ENCODE measurements at places on chromosomes 3 and 15.

GRCh38 chr3:194281306-194281705 is 69.8 kb downstream of the CPN2 start:
- DNase-seq: no peak

DNA sequence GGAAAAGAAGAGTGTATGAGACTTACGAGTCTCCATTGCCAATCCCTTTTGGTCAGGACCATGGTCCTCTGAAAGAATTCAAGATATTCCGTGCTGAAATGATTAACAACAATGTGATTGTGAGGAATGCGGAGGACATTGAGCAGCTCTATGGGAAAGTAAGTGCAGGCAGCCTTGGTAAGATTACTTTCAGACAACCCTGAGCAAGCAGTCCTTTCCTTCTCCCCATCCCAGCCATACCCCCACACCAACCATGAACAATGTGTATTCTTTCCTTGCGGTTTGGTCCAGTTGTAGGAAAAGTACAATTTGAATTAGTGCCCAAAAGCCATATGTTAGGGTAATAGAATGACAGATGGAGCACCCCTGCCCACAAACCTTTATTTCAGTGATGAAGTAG is 5.6 kb downstream of the TSEN2 start:
- no peak for DNase-seq

GRCh38 chr3:126340596-126340942 is 16.6 kb downstream of the KLF15 start:
- DNase-seq: no peak

DNA sequence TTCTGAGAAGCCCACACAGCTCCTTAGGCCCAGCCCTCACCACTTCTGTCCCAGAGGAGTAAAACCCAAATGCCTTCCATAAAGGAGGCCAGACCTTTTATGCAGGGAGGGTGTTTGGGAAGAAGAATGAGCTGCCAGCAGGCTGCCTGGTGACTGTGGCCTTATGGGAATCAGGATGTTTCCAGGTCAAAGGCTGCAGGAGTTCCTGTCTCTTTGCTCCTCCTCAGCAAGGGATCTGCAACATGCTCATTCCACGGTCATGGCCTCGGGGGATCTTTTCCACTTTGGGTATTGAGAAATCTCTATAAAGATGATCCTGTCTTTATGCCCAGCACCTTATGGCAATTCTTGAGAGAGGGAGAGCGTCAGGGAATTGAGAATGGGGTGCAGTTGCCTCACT is 25.2 kb upstream of the MAGEF1 start:
- DNase-seq: no peak

GRCh38 chr15:92906563-92907081 is 6.5 kb downstream of the CHD2 start:
- no peak for DNase-seq

DNA sequence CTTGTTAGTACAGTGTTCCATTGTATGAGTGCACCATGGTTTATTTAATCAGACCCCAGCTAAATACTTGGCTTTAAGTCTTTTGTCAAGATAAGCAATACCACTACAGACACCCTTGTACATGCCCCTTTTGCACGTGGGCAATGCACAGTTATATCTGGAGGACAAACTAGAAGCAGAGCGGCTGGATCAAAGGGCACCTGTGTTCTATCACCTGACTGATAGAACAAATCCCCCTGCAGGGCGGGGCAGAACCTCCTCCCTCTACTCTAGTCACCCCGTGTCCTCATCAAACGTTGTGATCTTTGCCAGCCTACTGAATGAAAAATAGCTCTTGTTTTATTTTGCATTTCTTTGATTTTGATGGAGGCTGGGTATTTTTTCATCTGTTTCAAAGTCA is 314.9 kb downstream of the TLE3 start:
- no peak for DNase-seq

GRCh38 chr3:101701696-101702634 is 15.4 kb upstream of the RPL24 start:
- no peak for DNase-seq

DNA sequence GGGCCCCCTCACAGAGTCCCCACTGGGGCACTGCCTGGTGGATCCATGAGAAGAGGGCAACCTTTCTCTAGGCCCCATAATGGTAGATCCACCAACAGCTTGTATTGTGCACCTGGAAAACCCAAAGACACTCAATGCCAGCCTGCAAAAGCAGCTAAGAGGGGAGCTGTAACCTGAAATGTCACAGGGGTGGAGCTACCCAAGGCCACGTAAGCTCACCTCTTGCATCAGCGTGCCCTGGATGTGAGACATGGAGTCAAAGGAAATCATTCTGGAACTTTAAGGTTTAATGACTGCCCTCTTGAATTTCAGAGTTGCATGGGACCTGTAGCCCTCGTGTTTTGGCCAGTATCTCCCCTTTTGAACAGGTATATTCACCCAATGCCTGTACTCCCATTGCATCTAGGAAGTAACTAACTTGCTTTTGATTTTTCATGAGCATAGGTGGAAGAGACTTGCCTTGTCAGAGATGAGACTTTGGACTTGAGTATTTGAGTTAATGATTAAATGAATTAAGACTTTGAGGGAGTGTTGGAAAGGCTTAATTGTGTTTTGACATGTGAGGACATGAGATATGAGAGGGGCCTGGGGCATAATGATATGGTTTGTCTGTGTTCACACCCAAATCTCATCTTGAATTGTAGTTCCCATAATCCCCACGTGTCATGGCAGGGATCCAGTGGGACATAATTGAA is 900.9 kb upstream of the ROBO1 start:
- DNase-seq: no peak

DNA sequence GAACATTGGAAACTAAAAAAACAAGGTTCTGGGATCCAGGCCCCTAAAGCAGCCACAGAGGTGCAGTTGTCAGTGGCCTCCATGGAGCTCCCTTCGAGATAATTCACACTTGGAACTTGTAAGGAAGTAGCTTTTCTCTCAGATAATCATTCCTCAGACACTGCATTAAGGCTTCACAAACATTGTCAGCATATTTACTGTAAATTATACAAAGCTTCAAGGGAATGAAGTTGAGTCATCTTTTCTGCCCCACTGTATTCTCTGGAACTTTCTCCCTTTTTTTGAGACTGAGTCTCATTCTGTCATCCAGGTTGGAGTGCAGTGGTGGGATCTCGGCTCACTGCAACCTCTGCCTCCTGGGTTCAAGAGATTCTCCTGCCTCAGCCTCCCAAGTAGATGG is 7.1 kb downstream of the BLOC1S6 start:
- DNase-seq: no peak

- DNase-seq: no peak
Measured at GRCh38 chr3:29420106-29420505, 139.2 kb downstream of the RBMS3 start.

- no peak for DNase-seq
Measured at GRCh38 chr3:13407475-13407874, 12.6 kb downstream of the NUP210 start.

DNA sequence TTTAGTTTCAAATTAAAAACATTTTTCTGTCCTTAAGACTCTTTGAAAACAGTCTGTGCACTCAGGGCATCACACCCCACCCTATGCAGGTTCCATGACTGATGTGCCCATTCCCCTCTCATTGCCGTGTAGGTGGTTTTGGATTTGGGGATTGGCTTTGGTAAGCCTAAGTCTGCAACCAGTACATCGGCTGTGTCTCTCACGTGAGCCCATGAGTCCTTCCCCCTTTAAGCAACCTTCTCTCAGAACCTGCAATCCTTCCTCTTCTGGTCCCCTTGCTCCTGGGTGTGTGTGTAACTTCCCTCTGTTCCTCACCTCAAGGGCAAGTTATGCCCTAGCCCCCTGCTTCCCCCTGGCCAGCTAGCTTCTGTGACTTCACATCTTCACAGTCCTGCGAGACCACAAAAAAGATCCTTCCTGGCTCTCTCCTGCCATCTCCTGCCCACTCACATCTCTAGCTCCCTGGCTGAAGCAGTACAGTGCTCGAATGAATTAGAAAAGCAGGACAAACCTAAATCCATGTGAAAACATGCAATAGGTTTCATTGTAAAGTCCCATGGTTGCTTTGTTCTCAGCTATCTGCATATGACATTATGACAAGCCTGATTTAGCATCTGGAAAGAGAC is 126.7 kb downstream of the UACA start:
- no peak for DNase-seq

DNA sequence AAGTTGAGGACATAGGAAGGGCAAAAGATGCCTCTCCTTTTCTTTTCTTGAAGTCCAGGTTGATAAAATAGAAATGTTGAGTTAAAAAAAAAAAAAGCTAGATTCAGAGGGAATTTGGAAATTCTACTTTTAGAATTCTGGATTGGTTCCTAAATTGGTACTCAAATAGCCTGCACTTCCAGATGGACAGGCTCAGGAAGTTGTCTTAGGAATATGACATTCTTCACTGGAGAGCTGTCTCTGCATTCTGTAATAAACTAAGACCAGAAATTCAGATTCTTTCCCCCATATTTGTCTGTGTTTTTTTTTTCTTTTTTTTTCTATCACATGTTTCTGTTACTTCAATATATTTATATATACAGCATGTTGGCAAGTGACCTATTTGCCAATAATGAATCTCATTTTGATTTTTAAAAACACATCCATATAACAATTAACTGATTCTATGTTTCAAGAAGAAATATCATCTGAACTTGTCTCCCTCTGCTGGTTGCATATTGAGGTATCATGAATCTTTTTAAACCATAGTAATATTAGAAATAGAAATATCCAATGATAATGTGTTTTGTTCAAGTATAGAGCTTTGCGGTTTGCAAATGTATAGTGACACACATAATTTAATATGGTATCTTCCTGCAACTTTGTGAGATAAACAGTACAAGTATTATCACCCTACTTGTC is 8.5 kb upstream of the LSAMP start:
- no peak for DNase-seq

- DNase-seq: no peak
Measured at GRCh38 chr15:75063889-75064288, 40.5 kb downstream of the PPCDC start.

DNA sequence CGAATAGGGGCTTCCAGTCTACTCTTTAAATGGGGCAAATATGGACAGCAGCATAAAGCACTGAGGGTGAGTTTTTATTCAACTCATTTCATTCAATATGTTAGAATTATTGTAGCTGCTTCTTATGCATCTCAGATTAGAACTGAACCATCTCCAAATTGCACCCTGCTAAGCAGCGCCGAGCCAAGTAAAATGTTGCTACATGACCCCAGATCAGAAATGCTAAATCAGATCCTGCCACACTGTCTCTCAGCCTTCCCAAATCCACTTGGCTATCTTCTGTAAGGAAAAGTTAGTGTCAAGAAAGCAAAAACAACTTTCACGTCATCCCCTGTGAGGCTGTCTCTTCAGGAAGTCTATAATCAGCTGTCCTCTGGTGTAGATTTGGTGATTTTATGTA is 293.2 kb downstream of the CNTN4 start:
- DNase-seq: no peak

DNA sequence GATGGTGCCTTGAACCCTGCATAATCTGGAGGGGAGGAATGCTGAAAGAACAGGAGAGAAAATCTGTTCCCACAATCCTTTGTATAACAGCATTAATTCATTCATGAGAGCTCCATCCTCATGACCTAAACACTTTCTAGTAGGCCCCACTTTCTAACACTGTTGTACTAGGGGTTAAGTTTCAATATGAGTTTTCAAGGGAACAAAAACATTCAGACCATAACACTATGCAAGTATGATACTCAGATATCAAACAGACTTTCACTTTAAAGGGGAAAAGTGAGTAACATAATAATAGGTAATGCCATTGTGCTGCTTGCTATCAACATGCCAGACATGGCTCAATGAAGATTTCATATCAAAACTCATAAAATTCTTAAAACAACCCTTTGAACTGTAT is 32.4 kb upstream of the PLSCR2 start:
- no peak for DNase-seq

DNA sequence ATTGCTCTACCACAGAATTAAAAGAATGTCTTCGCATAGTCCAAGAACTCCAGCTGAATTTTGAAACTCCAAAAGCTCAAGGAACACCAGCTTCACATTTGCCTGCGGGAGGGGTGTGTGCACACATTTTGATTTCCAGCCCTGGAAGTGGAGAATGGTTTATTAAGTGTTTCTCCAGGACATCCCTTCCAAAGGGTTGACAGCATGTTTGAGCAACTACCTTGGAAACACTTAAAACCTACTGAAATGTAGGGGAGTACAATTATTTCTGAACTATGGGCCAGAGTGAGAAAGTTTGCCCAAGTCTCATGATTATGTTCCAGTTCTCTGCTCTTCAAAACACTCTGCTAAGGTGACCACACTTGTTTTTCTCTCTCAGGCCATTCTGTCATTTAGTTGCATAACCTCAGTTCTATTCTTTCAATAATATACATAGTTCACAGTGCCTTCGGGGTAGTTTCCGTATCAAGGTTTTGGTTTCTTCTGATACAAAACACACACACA is 7.9 kb downstream of the ACP3 start:
- no peak for DNase-seq

- DNase-seq: no peak
Measured at GRCh38 chr15:77060546-77060945, 10.4 kb downstream of the TSPAN3 start.

- DNase-seq: no peak
Measured at GRCh38 chr3:159077860-159078259, 276.0 kb downstream of the MFSD1 start.

DNA sequence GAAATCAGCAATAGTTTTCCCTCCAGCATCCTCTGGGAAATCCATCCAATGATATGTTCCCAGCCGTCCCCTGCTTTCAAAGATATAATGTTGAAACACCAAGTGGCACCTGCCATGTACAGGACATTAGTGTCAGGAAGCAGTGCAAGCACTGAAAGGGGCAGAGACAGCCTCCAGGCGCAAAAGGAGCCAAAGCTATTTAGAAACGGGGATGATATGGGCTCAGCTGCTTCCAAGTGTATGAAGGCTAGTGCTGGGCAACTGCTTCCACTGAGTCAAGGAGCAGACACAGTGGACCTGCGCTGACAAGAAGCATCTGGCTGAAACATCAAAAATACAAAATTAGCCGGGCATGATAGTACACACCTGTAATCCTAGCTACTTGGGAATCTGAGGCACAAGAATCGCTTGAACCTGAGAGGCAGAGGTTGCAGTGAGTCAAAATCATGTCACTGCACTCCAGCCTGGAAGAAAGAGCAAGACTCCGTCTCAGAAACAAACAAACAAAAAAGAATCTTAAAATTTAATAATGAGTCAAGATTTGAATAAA is 119.7 kb downstream of the AQP9 start:
- DNase-seq: no peak

DNA sequence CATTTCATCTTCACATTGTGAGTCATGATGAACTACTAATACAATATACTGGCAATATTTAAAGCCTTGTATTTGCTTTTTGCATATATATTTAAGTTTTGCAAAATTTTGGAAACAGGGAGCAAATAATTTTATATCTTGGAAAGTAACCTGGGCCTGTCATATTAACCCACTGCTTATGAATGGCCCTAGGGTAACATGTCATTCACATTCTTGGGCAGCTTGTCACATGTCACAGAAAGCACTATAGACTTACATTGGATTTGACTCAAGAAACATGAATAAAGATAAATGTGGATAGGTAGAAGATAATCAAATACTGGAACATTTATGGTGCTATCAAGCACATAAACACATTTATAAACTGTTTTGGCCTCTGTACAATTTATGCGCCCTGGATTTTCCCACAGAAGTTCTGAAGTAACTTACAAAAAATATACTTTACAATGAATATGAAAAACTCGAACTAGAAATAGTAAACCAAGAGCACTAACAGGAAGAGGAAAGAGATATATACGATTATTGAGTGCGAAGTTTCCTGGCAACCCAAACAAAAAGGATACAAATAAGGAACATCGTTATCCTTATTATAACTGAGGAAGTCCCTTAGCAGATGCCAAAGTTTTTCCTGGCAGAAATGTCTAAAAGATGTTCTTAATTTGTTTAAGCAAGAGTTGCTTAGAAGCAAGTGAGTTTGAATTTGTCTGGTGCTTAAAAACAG is 257.2 kb downstream of the RBMS3 start:
- DNase-seq: no peak

- no peak for DNase-seq
Measured at GRCh38 chr15:49675041-49675440, 54.2 kb downstream of the DTWD1 start.

Measured in activated CD4-positive, CD25-positive, alpha-beta regulatory T cell (primary cell).